ENCODE measurements at places on chromosomes 1 and 21.

GRCh38 chr1:91700332-91700731 lies 185.6 kb downstream of the TGFBR3 start:
- DNase-seq: no peak

DNA sequence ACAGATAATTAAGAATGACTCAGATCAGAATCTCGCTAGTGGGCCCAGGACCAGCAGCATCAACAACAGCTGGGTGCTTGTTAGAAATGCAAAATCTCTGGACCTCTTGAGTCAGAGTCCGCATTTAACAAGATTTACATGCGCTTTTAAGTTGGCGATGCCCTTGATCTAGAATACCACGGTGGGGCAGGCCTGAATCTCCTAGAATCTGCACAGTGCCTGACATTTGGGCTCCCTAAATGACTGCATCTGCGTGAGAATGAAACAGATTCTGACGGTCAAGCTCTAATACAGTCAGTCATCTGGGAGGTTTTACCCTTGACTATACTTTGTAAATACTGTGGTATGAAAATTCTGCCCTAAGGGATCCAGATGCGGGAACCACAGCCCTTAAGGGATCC lies 17.2 kb upstream of the RAB29 start:
- no peak for DNase-seq

GRCh38 chr1:153842006-153842471 lies 66.8 kb downstream of the SLC27A3 start:
- no peak for DNase-seq

DNA sequence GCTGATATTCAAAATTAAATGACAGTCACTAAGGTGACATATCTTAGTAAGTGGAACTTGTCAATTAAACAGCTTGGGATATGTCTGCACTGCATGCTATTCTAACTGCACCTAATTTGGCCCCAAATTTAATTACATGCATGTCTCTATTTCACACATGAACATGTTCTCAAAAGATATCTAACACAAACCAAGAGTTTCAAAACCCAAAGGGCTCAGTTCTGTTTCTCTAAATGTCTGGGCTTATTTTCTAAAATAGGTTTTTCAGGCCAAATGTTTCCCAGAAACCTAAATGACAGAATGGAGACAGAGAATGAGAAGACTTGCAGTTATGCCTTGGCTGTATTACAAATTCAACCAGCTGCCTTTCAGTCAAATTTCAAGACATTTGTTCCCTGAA lies 11.3 kb downstream of the RAB29 start:
- DNase-seq: no peak

GRCh38 chr1:196423612-196424011 lies 184.6 kb downstream of the KCNT2 start:
- no peak for DNase-seq
